Left colon (tissue), 2 donors: ENCODE measurements at places on chromosomes 3 and 15.

- no peak for DNase-seq
Observed at GRCh38 chr15:42929306-42929848, 8.8 kb upstream of the TTBK2 start.

DNA sequence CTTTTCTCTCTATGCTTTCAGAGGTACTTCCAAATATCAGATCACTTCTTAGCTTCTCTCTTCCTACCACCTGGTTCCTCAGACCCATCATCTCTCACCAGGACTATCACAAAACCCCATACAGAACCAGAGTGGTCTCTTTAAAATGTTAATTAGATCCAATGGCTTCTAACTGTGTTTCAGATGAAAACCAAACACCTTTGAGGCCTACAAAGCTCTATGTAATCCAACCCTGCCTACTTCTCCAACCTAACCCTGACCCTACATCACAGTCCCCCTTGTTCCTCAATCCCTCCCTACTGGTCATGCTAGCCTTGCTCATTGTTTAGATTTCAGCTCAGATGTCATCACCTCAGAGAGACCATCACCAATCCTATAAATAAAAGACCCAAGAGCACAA is 34.8 kb downstream of the SUMF1 start:
- DNase-seq, result no peak

GRCh38 chr15:97691078-97691477 is 269.4 kb upstream of the ARRDC4 start:
- DNase-seq, result no peak

DNA sequence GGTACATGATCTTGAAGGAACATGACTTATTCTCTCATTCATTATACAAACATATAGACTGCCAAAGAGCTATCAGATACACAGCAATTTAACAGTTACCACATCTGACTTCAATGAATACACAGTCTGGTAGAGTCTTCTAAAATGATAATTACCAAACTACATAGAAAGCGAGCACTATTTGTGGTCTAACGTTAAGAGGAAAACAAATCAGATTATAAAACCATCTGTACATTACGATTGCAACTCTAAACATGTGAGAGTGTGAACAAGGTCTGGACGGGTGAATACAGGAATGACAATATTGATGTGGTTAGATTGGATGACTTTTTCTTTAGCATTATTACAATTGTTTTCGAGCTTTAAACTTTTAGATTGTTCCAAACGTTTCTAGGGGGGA is 16.3 kb downstream of the CX3CR1 start:
- no peak for DNase-seq

GRCh38 chr15:35362195-35362829 is 183.7 kb downstream of the DPH6 start:
- DNase-seq, result no peak

DNA sequence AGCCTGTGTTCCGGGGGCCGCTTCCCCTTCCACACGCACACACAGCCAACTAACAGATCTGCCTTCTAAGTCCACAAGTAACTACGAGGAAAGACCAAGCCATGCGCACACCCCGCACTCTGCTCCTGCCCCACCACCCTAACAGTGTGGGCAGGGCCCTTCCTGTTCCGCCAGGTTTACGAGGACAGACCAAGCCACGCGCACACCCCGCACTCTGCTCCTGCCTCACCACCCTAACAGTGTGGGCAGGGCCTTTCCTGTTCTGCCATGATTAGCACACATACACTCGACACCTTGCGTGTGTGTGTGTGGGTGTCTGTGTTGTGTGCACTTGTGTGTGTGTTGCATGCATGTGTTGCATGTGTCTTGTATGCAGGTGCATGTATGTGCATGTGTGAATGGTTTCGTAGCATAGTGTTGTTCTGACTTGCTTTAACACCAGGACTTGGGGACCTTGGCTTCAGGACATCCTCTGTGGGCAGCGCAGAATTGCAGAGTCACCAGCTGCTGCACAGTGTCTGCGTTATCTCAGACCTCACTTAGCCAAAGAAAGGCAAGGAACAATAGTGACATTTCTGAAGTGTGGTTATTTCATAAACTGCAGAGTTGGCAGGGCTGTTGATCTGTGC is 114.4 kb downstream of the CHSY1 start:
- no peak for DNase-seq

DNA sequence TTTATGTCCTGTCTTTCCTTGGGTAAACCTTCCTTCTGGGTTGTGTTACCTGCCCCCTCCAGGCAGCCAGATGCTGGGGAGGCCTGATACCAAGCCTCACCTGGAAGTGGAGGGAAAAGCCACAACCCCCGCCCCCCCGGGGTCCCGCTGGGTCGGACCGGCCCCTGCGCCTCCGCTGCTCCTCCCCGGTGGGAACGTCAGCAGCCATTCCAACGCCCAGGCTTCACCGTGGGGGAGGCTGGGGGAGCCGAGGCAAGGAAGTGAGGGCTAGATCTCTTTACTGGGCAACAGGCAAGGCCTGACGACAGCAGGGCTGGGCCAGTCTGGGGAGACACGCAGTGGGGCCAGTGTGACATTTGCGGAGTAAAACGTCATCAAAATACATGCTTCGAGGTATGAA is 53.0 kb upstream of the SNRPA1 start:
- no peak for DNase-seq

DNA sequence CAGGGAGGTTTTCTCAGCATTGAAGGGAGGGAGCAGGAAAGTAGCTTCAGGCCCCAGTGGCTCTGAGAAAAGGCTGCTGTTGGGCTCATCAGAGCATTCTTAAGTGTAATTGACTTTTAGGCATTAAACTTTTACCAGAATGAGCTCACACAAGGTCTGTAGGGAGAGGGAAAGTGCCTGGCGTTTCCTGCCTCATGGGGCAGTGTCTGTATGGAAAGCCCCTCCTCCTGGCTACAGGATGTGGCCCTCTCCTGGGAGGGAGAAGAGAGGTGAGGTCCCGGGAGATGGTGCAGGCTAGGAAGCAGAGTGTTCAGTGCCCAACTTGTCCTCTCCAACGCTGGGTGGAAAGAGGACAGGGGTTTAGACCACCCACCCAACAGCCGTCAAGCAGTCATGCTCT is 21.3 kb upstream of the SCN10A start:
- DNase-seq, result no peak

GRCh38 chr3:143343944-143344343 is 224.4 kb downstream of the CHST2 start:
- DNase-seq, result no peak

GRCh38 chr3:101940521-101941317 is 91.4 kb downstream of the NFKBIZ start:
- DNase-seq, result peak; percentile 22

DNA sequence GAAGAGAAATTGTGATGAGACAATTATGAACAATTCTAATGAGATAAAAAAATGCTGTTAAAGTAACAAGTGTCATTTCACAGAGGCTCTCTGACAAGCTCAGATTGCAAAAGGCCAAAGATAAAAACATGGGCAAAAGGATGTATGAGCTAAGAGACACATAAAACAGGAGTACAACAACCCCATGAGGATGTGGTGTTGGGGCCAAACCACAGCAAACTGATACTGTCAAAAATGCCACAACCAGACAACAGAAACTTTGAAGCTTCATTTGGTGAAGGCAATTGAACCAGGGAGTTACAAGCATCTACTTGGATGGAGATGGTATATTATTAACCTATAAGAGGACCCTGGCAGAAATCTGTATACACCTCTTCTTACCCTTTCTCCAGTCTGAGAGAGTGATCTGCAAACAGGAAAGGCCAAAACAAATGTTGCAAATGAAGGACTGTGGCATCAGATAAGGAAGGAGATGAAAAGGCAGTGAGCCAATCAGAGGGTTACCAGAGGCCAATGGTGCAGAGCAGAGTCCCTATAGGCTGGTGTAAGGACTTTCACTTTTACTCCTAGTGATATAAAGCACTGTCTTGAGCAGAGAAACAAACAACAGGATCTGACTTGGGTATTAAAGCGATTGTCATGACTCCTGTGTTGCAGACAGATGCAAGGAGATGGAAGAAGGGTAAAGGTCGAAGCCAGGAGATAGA is 659.0 kb downstream of the NTRK3 start:
- DNase-seq, result no peak

GRCh38 chr15:38809621-38810020 is 245.0 kb upstream of the RASGRP1 start:
- DNase-seq, result no peak
